IPS DF 6.9 (cell line): ENCODE measurements at places on chromosomes 5 and 9.

- peak; percentile 45 for DNase-seq
Measured at GRCh38 chr5:5881294-5881693, 458.8 kb downstream of the ICE1 start.

GRCh38 chr5:139961435-139962157 lies 81.5 kb downstream of the NRG2 start:
- no peak for DNase-seq

- DNase-seq: peak; percentile 78
Measured at GRCh38 chr9:5326893-5327548, 12.7 kb downstream of the RLN1 start.

- no peak for DNase-seq
Measured at GRCh38 chr5:60066502-60066901, 173.0 kb upstream of the PDE4D start.

GRCh38 chr5:43555895-43556606 lies 826 bp downstream of the PAIP1 start:
- peak; percentile 25 for DNase-seq

DNA sequence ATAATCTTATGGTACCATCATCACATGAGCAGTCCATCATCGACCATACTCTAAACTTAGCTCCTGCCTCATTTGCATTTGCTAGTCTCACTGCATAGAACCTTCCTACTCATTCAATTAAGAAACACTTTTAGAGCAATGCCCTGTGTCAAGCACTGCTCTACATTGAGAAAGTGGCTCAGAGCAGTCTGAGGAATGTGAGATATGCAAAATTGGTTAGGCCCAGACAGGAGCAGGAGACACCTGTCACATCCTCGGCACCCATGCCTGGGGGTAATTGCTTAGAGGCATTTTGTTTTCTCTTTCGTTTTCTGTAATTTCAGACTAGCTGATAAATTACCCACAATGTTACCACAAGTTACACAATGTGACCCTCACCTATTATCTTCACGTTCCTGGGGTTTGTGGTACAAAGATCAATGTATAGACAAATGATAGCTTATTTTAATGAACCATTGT lies 4.9 kb upstream of the RARS1 start:
- DNase-seq: no peak

DNA sequence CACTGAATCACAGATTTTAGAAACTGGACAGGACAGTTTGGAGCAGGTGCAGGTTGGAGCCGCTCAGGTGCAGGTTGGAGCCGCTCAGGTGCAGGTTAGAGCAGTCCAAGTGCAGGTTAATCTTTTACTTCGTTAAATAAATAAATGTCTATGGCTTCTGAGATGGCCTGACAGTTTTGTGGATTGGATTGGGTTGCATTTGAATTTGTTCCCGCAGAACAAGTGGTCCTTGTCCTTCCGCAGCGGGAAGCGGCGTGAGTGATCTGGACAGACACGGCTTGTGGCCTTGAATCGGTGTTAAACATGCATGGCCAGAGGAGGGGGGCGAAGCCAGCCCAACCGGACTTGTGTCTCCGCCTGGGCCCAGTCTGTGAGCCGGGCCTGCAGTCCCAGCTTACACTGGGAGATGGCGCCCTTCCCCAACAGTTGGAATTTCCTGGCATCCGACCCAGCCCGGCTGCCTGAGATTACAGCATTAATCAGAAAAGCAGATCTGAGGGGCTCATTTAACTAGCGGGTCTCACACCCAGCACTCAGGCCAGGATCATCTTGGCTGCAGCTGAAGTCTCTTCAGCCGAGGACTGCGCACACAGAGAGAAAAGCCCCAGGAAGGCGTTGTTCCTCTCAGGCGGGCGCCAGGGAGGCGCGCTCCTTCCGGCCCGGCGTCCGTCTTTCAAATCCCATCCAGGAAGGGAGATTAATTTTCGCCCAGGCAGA lies 1.5 kb upstream of the OLFM1 start:
- peak; percentile 77 for DNase-seq
